Stimulated activated CD4-positive, alpha-beta T cell treated with anti-CD3 and anti-CD28 coated beads, Interleukin-1b, Interleukin-23, amount 100 ng/mL, for 1 hour (primary cell): ENCODE measurements at places on chromosomes 6 and 20.

DNA sequence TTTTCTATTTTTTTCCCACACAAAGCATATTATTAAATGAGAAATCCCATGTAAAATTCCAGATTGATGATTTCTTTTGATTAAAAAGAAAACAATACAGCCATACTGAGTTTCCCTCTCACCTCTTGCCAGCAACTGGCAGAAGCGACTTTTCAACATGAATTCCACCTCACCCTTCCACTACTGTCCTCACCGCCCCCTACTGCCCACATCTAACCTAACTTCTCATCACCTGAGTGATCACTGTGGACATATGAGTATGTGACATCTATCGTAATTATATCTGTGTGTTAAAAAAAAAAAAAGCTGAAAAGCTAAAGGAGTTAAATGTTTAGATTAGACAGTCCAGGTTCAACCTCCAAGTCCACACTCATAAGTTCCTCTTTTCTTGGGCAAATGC, 528.6 kb downstream of the PRKN start:
- no peak for DNase-seq

GRCh38 chr6:88167352-88167937, 1.3 kb upstream of the CNR1 start:
- no peak for DNase-seq

- no peak for DNase-seq
These were observed 63.5 kb upstream of the DEFB112 start for GRCh38 chr6:50112981-50113857.

DNA sequence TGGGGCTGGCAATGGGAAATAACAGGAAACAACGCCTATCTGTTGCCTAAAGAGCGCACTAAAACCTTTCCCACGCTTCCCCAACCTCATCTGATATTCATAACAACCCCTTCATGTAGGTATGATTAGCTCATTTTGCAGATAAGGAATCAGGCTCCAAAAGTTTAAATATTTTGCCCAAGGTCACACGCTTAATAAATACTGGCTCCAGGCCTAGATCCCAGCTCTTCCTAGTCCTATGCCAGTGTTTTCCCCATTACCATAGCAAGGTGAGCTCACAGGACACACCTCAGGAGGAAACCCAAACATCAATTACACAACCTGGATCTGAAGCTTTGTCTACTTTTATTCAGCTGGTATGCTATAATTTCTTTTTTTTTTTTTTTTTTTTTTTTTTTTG, 19.6 kb downstream of the MBOAT1 start:
- no peak for DNase-seq

DNA sequence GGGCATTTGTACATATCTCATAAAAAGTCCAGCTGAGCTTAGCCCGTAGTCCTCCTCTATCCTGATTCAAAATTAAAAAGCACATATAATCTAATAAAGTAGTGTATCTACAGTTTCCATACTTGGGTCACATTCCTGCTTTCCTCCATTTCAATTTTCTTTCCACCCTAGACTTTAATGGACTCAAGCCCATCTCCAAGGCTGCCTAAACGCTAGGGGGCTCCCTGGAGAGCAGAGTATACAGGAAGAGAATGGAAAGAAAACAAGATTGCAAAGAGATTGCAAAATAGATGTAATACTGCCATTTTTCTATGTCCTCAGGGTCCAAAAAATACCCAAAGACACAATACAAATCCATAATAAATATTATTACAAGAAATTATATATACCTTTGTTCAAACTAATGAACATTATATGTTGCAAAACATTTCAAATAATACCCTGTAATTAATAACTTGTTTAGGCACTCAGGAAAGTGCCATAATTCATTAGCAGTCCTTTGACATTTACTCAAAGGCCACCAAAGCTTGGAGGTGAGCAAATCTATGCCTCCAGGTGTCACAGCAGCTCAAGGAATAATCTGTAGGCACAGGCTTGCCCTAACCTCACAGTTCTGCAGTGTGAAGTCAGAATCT, 2.4 kb upstream of the MCM3 start:
- peak; percentile 35 for DNase-seq

DNA sequence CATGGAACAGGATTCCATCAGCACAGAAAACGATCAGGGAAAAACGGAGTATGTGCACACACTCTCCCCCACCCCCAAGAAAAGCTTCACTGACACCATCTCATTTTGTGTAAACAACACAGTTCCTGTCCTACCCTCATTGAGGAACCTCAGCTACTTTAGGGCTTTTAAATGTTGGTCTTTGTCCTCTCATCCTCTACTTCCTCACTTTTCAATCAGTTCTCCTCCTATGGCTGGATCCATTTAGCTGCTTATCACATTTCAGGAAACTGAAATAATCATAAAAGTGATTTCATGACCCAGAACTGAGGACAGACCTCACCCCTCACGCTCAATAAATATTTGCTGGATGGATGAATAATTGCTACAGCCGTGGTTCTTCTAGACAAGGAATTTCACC, 33.1 kb upstream of the PNRC1 start:
- DNase-seq = no peak

DNA sequence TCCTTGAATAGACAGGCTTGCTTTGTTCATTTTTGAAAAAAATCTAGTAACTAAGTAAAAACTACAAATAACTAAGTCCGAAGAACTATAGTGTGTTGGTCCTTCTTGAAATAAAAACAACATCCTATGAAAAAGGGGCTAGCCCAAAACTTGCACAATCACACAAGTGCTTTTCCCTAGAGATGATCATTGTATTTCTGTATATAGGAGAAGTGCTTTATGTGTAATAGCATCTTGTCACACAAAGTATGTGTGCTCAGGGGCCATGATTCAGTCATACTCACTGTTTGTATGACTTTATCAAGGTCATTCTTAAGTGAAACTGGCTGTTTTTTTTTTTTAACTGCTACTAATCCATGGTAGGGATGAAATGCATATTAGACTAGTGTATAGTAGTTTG, 179.8 kb downstream of the DTNBP1 start:
- no peak for DNase-seq

GRCh38 chr6:52362443-52363227, 684 bp downstream of the PAQR8 start:
- DNase-seq = no peak

DNA sequence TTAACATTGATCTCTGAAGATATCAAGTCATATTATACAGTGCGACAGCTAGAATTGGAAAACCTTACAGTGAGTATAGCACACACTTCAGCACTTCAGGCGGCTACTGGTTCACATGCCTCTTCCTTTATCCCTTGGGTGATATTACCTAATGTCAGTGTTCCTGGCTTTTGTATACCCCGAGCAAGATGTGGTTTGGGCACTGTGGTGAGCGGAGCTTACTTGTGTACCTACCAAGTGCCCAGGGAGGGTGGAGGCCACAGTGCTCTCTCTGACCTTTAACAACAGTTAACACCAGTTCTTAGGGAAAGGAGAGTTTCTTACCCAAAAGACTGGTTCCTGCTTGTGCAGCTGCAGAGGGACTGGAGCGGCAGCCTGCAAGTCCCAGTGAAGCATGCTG, 64.4 kb downstream of the PTPN1 start:
- DNase-seq = no peak

- no peak for DNase-seq
These were observed 57.9 kb upstream of the DACT2 start for GRCh38 chr6:168377484-168377855.

DNA sequence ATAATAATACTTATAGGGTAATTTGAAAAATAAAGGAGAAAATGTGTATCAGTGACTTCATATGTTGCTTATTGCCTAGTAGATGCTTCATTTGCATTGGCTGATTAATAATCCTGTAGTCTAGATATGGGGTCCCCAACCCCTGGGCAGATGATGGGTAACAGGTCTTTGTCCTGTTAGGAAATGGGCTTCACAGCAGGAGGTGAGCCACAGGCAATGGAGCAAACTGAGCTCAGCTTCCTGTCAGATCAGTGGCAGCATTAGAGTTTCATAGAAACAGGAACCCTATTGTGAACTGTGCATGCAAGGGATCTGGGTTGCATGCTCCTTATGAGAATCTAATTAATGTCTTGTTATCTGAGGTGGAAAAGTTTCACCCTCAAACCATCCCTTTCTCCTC, 1049.5 kb upstream of the EPHA7 start:
- no peak for DNase-seq

DNA sequence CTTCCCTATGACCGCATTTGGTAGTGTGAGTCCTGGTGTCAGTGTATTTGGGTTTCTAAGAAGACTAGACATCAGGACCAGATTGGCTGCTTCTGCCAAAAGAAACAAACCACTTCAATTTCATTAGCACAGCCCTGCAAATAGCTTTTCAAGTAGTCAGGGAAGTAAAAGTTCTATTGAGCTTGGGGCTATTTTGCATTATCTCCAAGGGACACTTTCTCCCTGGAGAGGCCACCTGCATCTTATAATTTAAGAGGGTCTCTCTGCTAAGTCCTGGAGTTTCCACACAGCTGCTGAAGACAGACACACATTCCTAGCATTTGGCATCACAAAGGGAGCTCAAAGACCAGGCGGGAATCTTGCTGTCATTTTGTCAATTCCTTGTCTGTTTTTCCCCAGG, 141.2 kb downstream of the BMP2 start:
- no peak for DNase-seq

GRCh38 chr20:21820688-21821087, 115.2 kb downstream of the PAX1 start:
- DNase-seq = no peak

- no peak for DNase-seq
These were observed 17.7 kb upstream of the ITCH start for GRCh38 chr20:34345402-34345736.

- DNase-seq = no peak
These were observed 8.4 kb downstream of the IRF4 start for GRCh38 chr6:399785-400534.

DNA sequence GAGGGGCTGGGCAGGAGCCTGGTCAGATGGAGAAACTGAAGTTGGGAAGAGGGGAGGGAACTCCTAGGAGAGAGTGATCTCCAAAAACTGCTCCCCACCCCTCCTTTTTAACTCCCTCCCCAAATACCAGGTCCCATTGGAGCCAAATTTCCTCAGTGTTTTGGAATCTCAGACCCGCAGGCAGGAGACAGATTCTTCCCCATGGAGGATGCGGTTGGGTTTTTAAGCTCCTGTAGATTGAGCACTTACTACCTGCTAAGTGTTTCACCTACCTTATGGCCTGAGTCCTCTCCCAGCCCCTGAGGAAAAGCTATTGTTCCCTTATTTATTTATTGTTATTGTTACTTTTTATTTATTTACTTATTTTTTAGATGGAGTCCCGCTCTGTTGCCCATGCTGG, 73.2 kb downstream of the CEBPB start:
- no peak for DNase-seq

GRCh38 chr20:63099456-63100173, 92.9 kb upstream of the BHLHE23 start:
- no peak for DNase-seq

GRCh38 chr6:10190042-10190441, 224.8 kb downstream of the TFAP2A start:
- DNase-seq = no peak

- DNase-seq = no peak
These were observed 503.9 kb downstream of the ADGRB3 start for GRCh38 chr6:69138893-69139494.

DNA sequence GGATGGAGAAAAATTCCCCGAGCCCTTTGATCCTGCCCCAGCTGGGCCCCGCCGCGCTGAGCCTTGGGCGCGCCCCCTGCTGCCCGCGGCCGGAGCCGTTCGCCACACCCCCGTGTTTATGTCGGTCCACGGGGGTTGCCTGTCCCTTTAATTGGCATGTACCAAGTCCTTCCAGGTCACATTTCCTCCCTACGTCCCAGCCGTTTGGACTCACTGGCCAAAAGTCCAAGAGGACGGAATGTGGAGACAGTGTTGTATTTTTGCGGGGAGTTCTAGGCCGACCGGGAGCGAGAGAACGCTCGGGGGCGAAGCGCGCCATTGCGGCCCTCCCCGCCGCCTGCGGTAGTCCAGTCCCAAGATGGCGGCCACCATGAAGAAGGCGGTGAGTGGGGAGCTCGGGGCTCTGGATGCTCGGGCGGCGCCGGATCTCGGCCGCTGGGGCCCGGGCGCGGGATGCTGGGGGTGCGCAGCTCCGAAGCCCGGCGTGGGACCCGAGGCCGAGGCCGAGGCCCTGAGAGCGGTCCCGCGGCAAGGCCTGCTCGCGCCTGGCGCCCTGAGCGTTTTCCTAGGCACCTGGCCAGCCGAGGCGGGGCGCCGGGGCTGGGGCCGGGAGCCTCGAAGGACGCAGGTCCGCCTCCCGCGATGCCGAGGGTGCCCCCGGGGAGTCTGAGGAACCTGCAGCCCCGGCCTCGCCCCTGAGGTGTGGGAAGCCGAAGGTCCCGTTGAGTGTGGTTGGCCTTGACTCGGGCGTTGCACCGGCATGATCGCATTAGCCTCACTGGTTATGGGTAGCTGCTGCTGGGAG, at the start of gene PFDN4:
TSS of gene PFDN4 (plus strand) at position 345 of the 805 bp plus-strand sequence. CDS start at position 359, 14 bp downstream.
- peak; percentile 65 for DNase-seq

GRCh38 chr20:37559312-37560027, 31.8 kb upstream of the BLCAP start:
- DNase-seq = no peak

DNA sequence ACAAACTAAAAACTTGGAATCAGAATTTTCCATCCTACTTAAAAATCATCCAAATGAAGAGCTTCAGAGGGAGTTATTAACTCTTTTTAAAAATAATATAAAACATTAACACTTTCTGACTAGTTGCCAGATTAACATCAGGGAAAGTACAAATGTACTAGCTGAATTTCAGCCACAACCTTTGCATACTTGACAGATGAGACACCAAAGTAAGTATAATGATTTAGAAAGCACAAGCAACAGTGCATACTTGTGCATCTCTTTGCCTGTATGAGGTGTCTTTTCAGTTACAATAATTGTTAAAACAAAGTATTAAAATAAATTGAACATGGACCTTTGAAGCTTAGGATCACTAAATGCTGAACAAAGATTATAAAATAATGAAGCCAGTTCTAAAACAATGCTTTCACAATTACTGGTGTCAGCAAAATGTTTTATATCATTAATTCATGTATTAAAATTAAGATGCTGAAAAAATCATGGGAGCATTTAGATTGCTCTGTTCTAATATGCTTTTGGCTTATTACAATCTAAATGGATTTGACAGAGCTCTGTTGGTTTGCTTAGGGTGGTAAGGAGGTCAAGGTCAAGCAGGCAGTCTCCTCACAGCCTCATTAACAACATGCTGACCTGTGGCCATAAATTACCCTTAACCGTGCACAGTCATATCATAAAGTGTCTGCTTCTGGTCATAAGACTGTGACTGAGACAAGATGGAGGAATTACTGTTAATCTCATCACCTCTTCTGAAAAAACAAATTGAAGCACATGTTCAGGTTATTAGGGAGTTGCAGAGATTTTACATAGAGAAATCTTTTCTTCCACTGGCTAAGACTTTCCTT, 15.1 kb downstream of the RNF217 start:
- DNase-seq = no peak

- DNase-seq = no peak
These were observed 980 bp upstream of the SALL4 start for GRCh38 chr20:51803148-51803854.

DNA sequence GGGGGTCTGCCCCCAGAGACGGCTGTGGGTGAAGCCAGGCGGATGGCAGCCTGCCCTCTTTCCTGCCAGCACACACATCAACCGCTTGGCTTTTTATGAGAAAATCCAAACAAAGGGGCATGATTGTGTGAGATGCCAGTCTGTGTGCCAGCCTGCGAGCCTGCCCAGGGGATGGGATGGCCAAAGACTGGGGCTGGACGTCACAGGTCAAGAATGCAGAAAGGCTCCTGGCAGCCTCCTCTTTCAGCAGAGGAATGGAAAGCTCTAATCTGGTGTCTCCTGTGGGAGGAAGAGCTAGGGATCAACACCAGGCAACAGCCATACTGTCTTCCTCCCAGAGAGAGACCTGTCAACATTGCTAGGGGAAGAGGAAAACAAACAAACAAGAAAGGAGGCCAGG, 15.8 kb downstream of the TUBB2B start:
- no peak for DNase-seq
